Mesothelial cell of epicardium (in vitro differentiated cells): ENCODE measurements at places on chromosomes 13 and 19. TPM values are rescaled to one million over a fixed set of nuclear protein-coding genes. Genes with fewer than 3 reads are reported as not detected.

DNA sequence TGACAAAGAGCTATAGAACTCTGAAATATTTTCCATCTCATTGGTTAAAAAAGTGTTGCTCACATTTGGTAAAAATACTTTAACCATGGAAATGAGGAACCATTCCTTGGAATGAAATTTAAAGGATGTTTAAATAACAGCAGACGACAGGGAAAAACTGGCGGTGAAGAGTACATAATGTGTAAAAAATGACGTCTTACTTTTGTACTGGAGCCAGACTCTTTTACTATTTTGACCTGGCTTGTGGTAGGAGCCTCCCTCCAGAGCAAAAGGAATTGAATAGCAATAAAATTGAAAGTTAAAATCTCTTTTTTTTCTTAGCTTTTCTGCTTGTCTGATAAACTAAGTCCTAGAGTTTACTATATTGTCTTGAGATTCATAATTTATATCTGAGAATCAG lies 426.2 kb upstream of the KLHL1 start:
- DNase-seq = no peak

GRCh38 chr13:30378191-30378590 lies 44.1 kb upstream of the UBE2L5 start:
- DNase-seq = no peak

DNA sequence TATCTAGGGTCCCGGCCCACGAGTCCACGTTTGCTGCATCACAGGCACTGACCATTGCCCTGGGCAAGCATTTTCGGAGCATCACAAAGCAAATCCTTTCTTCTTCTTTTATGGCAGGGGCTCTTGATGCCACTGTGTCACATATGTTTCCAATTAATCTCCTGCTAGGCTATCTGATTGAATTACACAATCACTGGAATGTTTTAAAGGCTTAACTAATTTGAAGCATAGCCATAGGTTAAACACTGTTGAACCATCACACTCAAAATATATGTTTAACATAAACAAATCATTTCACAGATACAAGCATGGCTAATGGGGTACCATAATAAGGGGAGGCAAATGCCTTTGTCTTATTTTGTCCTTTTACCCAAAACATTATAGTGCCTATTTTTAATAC lies 338.3 kb downstream of the POU4F1 start:
- no peak for DNase-seq

GRCh38 chr19:33225458-33225926 lies at the start of gene SLC7A10:
SLC7A10 (minus strand) TSS chr19:33225850; CDS start chr19:33225703, 147 bp downstream.
- DNase-seq = no peak

DNA sequence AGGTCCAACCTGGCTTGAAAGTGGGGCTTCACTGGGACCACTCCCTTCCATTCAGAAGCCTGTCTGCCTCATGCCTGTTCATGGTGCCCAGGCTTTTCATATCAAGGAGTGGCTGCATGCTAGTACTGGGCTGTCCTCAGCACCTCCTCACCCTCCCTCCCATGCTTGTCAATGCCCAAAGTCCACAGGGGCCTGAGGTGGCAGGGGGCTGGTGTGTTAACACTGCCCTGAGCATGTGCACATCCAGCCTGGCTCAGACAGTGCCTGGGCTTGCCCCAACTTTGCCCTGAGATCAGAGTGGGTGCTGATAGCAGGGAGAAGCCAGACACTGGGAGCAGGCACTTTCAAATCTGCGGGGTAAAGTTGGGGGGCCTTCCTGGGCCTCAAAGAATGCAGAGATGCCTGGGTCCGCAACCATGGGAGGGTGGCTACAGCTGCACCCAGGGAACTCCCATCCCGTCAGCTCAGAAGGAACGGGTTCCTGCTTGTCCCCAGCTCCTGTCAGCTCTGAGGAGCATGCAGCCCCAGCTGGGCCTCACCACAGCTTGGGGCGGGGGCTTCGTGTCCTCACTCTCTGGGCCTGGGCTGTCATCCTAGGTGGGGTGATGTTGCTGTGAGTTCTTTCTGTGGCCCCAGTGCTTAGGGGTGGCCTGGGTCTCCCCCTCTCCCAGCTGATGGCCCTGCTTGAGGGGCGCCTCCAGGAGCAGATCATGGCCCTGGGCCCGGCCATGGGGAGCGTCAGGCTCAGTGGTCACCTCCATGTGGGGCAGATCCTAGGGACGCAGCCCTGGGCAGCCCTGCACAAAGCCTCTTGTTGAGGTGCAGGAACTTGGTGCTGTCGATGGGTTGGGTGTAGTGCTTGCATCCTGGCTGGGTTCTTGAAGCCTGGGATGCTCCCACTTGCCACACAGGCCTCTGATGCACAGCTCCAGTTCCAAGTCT lies 830.6 kb upstream of the SLITRK5 start:
- DNase-seq = no peak

DNA sequence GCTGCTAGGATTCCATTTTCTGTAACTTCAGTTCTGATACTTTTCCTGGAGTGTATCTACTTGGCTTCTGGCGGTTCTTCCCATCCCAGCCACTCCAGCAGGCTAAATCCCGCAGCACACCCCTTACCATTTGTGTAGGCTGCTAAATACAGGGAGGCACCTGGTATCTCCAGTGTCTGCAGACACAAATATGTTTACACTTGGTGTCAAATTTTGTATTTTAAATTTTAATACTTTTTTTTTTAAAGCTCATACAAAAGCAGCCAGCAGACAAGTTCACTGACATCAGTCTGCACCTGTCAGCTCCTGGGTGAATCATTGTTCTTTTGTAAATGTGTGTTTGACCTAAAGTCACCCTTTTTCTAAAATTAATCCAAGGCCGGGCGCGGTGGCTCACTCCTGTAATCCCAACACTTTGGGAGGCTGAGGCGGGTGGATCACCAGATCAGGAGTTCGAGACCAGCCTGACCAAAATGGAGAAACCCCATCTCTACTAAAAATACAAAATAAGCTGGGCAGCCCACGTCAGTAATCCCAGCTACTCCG lies 3.4 kb upstream of the ZSCAN4 start:
- DNase-seq = no peak

GRCh38 chr19:5147074-5147977 lies 178.4 kb downstream of the KDM4B start:
- no peak for DNase-seq

- peak; percentile 74 for DNase-seq
These were observed 647 bp upstream of the KLF12 start for GRCh38 chr13:74134777-74135325.

- no peak for DNase-seq
These were observed 461.9 kb downstream of the KLF5 start for GRCh38 chr13:73520566-73521289.

NLRP5 gene
- not detected in 3 replicates for total RNA-seq

- no peak for DNase-seq
These were observed 23.6 kb downstream of the CACNG6 start for GRCh38 chr19:54014920-54015560.

DNA sequence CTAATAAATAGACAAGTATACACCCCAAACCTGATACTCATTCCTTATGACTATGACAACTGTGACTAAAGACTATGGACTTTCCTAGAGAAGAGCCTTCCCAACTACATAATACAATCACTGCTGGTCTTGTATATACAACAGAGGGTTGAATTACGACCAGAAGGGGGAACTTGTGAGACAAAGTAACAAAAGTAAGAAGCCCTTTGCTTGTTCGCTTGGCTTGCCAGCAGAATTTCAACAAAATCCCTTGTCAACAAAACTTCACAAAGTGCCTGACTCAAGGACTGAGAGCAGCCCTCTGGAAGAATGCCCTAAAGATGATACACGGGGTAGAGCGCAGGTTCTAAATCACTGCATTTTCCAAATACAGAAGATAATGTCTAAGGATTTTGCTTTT lies 99.4 kb downstream of the WASF3 start:
- no peak for DNase-seq

OLFM4 gene
- total RNA-seq = 0.09 TPM in 1 of 3 replicates, not detected in the others

DNA sequence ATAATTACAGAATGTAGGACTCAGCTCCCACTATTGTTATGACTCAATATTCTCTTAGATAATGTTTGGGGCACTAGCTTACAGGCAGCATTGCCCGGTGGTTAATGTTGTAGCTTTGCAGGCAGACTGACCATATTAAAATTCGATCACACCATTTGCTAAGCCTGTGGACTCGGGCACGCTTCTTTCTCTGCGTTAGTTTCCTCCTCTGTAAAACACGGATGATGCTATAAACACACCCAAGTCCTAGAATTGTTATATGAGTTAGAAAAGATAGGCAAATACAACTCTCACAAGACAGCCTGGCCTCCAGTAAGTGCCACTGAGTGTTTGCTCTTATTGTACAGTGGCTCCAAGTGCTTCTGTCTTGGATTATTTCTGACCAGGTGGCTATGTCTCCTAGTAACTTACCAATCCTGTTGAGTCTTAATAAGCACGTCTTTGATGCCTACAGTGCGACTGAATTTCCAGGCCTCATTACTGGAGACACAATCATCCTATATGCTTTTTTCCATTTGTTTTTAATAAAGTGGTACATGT lies 50.0 kb upstream of the ALOX5AP start:
- no peak for DNase-seq

GRCh38 chr13:36046672-36047071 lies 84.5 kb downstream of the DCLK1 start:
- no peak for DNase-seq

SHISA7 gene
- 0.04 TPM in 1 of 3 replicates, not detected in the others for total RNA-seq

- DNase-seq = no peak
These were observed 783.4 kb upstream of the MIR17HG start for GRCh38 chr13:90564096-90564495.

DNA sequence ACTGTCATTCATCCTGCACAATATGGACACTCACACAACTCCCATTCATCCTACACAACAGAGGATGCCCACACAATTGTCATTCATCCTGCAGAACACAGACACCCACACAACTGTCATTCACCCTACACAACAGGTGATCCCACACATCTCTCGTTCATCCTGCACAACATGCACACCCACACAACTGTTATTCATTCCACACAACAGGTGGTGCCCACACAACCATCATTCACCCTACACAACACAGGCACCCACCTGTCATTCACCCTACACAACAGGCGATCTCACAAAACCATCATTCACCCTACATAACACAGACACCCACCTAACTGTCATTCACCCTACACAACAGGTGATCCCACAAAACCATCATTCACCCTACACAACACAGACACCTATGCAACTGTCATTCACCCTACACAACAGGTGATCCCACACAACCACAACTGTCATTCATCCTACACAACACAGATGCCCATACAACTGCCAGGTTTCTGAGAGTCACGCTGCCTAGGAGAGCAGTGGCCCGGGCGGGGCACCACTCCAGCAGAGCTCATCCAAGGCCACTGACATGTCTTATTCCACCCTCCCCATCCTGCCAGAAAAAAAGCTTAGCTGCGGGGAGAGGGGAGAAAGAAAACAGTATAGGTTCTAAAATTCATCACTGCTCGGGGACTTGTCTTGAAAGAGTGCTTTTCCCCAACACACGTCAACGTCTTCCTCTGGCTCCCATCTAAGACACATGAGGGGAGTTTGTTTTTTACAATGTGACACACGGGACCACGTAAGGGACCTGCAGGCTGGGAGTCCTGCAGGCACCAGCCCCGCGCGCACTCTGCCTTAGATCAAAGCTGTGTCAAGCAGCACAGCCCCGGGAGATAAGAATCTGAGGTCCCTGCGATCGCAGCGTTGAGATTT lies 44.0 kb downstream of the KLF2 start:
- DNase-seq = no peak

- no peak for DNase-seq
These were observed 152.9 kb downstream of the SIPA1L3 start for GRCh38 chr19:38059897-38060296.
